ENCODE measurements at places on chromosomes 2 and 18.

DNA sequence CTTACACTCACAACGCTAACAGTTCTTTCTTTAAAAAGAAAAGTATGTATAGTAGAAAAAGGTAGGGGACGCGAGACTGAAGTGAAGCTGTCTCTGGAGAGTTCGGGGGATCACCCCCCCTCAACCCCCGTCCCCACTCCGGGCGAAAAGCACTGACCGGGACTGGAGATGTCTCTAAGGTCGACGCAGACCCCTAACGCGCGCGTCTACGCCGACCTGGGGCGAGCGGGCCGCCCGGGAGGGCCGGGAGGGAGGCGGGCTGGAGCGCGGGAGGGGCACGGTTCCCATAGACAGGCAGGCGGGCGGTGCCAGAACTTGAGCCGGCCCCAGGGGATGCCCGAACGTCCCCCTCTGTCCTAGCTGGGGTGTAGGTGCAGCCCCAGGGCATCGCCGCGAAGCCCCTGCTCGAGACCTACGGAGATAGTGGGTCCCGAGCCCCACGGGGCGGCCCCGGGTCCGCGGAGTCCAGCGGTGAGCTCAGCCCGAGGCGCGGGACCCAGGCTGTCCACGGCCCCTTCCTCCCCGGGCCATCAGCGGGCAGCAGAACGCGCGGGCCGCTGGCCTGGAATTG is 82.2 kb downstream of the CHRNA1 start:
- DNase-seq: peak; percentile 65

GRCh38 chr2:166375736-166376487 is at the start of gene SCN9A:
TSS of gene SCN9A (minus strand) at chr2:166375944. CDS start at chr2:166311756, 64,188 bp downstream.
- DNase-seq: peak; percentile 91

DNA sequence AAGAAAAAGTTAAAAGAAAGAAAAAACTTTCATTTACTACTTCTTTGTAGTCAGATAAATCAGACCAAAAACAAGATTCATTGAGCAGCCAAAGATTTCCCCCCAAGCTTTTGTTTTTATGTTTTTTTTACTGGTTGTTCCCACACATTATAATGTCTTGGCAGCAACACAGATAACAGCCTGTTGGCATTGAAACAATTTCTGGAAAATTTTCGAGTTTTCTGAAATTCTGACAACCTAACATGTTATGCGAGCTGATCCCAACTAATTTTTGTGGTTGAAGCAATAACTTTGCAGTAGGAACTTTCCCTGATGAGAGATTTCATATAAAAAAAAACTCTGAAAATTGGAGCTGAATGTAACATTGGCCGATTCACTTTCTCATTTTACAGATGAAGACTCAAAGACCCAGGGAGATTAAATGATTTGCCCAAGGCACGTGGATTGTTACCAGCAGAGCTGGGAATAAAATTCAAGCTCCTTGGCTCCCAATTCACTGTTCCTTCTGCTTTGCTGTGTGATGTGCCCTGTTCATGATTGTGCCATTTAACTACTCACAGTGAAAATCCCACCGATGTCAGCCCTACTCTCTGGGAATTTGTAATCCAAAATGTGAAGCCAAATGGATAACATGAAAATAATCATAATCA is 167.5 kb downstream of the GRB14 start:
- no peak for DNase-seq

GRCh38 chr2:89811295-89811694 is 1119.8 kb downstream of the RPIA start:
- DNase-seq: no peak

GRCh38 chr2:157470321-157470720 is 26.4 kb upstream of the CYTIP start:
- DNase-seq: no peak

- no peak for DNase-seq
Observed at GRCh38 chr2:238322001-238322411, 1.7 kb downstream of the TRAF3IP1 start.

DNA sequence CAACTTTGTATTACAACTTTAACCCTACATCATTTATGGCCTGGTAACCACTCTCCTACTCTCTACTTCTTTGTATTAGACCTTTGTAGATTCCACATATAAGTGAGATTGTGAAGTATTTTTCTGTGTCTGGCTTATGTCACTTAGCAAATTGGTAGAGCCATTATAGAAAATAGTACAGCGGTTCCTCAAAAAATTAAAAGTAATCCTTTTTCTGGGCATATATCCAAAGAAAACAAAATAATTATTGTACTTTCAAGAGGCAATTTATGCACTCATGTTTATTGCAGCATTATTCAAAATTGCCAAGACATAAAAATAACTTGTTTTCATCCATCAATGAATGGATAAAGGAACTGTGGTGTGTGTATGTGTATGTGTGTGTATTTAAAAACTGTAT is 537.5 kb upstream of the FSIP2 start:
- peak; percentile 5 for DNase-seq

DNA sequence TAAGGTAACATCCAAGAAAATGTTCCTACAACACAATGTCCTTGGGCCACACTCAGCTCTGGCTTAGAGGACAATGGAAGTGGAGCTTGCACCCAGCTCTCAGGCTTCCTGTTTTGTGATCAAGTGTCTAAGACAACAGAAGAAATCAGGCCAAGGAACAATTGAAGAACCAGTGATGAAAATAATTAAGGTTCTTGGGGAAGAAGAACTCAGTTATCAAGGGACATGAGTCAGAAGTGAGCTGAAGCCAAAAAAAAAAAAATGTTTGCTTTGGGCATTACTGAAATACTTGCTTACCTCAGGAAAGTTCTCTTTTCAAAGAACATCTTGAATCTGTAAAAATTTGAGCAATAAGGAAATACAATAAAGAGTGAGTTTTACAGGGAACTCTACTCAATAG is 299.0 kb downstream of the FBXO15 start:
- DNase-seq: no peak

GRCh38 chr18:63850020-63850419 is 37.5 kb upstream of the SERPINB2 start:
- no peak for DNase-seq

DNA sequence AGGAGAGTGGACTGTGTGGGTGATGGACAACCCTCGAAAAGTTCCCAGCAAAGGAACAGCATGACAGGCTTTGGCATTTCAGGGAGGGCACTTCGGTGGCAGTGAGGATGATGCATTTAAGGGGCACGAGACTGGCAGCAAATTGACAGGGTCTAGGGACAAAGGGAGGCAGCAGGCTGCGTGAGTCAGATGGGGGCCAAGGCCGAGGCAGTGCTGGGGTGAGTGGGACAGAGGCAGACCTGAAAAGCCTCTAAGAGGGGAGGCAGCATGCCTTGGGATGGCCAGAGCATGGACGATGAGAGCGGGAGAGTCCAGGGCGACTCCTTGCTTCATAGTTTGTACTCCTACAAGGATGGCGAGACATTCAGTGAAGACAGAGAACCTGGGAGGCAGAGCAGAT is 49.5 kb upstream of the LYPD1 start:
- DNase-seq: no peak

- no peak for DNase-seq
Observed at GRCh38 chr2:40087927-40088326, 308.9 kb upstream of the THUMPD2 start.

GRCh38 chr2:61855318-61855613 is 1.4 kb upstream of the FAM161A start:
- DNase-seq: peak; percentile 73

DNA sequence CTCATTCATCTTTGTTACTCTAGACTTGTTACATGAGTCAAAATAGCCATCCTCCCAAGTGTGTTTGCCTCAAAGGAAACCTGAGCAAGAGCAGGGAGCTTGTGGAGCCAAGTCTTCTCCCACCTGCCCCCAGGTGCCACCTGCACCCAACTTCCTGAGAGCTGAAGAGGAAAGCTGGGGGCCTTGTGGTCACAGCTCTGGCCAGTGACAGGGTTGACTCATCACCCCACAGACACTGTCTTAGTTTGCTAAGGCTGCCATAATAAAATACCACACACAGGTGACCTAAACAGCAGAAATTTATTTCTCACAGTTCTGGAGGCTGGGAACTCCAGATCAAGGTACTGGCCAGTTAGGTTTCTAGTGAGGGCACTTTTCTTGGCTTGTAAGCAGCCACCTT is 99.6 kb downstream of the TPGS2 start:
- DNase-seq: no peak

- no peak for DNase-seq
Observed at GRCh38 chr2:40248294-40248693, 203.6 kb downstream of the SLC8A1 start.

DNA sequence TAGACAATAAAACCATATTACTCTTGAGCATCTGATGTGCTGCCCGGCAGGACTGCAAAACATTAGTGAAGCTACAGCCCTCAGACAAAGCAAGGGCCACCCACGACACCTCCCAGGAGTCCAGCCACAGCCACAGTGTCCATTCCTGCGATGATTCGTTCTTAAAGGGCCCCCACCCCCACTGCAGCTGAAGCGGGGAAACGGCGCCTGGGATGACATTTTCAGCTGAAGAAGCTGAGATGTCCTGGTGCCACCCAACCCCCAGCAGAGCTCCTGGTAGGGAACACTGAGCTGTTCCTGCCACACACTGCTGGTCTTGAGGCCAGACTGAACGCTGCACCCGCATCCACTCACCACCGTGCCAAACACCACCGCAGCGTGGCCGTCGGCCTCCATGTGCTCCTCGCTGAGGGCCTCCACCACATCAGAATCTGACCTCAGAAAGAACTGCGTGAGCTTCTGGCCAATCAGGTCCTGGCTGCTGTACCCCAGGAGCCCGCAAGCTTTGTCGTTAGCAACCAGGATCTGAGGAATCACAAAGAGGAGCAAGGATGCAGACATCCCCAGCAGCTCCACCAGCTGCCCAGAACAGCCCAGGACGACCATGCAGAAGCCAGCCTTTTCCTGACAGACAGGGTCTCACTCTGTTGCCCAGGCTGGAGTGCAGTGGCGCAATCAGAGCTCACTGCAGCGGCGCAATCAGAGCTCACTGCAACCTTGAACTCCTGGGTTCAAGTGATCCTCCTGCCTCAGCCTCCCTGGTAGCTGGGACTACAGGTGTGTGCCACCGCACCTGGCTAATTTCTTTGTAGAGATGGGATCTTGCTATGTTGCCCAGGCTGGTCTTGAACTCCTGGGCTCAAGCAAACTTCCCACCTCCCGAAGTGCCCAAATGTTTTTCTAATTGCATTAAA is 9.5 kb downstream of the PASK start:
- no peak for DNase-seq

DNA sequence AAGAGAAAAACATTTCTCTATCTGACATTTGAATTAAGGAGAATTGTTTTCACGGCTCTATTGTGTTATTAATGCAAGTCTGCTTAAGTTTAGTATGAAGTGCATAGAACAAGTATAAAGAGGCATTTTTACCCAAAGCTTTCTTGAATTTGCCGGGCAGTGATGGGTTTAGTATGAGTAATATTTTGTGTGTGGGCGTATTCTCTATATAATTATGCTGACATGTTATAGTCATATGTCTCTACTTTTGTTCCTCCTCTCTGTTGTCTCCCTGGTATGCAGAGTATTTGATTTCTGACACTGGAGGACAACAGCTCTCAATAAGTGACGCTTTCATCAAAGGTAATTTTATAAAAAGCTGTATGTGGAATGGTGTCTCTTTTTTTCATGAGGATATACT is 45.9 kb downstream of the PIKFYVE start:
- no peak for DNase-seq

DNA sequence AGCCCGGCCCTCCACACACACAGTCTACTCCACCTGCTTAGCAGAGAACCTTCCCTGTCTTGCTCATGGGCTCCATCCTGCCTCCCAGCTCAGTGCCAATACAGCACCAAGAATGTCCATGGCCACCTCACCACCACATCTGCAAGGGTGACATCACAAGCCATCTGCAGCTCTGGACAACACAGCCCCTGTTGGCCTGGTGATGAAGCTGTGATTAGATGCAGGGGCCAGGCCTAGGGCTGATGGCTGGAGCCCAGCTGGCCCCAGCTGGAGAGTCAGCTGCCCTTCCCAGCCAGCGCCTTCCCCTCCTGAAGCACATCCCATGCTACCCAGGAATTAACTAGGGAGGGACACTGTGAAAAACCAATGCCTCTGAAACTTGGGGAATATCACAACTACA is 91.1 kb downstream of the TTC32 start:
- DNase-seq: peak; percentile 29

DNA sequence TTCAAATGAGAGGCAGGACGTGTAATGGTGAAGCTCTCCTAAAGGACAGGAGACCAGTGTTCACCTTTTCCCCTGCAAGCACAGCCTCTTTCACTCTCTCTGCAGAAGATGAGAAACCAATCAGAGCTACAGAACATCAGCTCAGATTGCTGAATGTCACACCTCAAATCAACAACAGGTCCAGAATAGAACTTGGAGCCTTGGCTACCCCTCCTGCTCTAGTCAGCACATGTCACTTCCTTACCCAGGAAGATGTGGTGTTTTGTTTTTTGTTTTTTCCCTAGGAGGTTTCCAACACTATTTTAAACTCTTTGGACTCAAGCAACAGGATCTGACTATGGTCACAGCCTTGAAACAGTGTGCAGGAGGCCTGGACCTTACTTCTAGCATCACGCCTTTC is 41.3 kb upstream of the PCBP1 start:
- no peak for DNase-seq

GRCh38 chr2:169824373-169825333 is at the start of gene METTL5:
TSS of gene METTL5 (minus strand) at chr2:169824905. CDS start at chr2:169824597, 308 bp downstream.
- peak; percentile 92 for DNase-seq

- DNase-seq: no peak
Observed at GRCh38 chr18:69795791-69796190, 151.9 kb downstream of the CD226 start.

DNA sequence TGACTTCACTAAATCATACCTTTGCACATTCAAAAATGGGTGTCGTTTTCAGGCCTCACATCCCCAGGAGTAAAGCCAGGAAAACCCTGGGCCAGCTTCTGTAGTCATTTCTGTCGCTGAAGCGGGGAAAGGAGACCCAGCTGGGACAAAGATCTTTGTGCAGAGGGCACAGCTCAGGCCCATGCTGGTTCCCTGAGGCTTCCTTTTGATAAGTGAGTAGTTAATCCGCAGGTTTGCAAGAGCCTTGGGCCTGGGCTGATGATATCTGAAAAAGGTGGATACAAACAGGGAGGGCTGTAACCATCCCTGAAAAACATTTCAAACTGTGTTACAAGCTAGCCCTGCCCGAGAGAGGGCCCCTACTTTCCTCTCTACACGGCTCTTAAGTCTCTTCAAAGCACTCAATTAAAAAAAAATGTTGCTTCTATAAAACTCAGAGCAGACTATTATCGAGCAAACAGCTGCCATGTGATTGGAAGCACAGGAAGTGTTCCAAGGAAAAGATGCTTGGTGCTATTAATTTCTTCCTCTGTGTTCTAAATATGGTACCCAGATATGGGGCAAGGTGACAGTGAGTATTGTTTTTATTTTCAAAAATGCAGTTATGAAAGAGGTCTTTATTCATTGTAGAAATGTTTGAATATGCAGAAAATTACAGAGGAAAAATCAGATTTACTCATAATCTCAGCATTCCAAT is 117.2 kb downstream of the LNPK start:
- DNase-seq: no peak

All from kidney (tissue), 22 donors.